ENCODE measurements at places on chromosomes 7 and 10. TPM values are rescaled to one million over a fixed set of nuclear protein-coding genes. Genes with fewer than 3 reads are reported as not detected.

PRRT4 gene
- total RNA-seq, result 3.2 TPM

- no peaks in the 10 kb centered on the region for H3K27me3 ChIP-seq
- peaks cover 50% of the 10 kb centered on the region for H3K36me3 ChIP-seq
- H3K4me3 ChIP-seq, result no peak overlapping the region
- H3K4me1 ChIP-seq, result no peaks in the 10 kb centered on the region
Measured at GRCh38 chr7:151477867-151478266, 37.9 kb upstream of the CRYGN start.

- no peak for DNase-seq
- H3K36me3 ChIP-seq, result peaks cover 2% of the 10 kb centered on the region
- H3K4me1 ChIP-seq, result peaks cover 22% of the 10 kb centered on the region
- no peak overlapping the region for H3K27ac ChIP-seq
Measured at GRCh38 chr7:114369294-114369693, 45.3 kb upstream of the FOXP2 start.

- DNase-seq, result no peak
- H3K27me3 ChIP-seq, result no peaks in the 10 kb centered on the region
- H3K36me3 ChIP-seq, result no peaks in the 10 kb centered on the region
Measured at GRCh38 chr7:105829681-105830322, 46.6 kb downstream of the ATXN7L1 start.

GRCh38 chr7:123622660-123623386, 21.2 kb downstream of the ASB15 start:
- DNase-seq, result no peak
- H3K27ac ChIP-seq, result no peak overlapping the region
- no peaks in the 10 kb centered on the region for H3K36me3 ChIP-seq
- H3K4me1 ChIP-seq, result no peaks in the 10 kb centered on the region

DNA sequence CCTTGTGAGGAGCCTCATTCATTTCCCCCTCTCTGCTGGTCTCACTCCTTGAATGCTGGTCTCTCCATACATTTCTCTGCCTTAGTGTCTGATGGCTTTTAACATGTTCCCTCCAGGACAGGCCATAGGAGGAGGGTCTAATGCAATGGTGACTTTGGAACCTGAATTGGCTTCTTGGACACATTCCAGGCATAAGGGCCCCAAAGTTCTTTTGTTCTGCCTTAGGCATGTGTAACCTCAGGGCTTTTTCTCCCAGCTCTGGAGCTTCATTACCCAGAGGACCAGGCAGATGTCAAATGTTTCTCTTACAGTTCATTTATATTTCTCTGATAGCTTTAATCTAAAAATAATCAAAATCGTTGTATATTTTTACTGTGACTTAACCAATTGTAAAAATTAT, 162.6 kb downstream of the SDK1 start:
- H3K27ac ChIP-seq, result no peak overlapping the region
- H3K36me3 ChIP-seq, result no peaks in the 10 kb centered on the region
- no peak overlapping the region for H3K4me3 ChIP-seq
- H3K27me3 ChIP-seq, result no peaks in the 10 kb centered on the region

GRCh38 chr10:115992236-115992986, 280.6 kb downstream of the GFRA1 start:
- H3K4me1 ChIP-seq, result no peaks in the 10 kb centered on the region
- no peak for DNase-seq
- no peak overlapping the region for H3K4me3 ChIP-seq
- H3K27me3 ChIP-seq, result no peaks in the 10 kb centered on the region
- H3K36me3 ChIP-seq, result no peaks in the 10 kb centered on the region

- no peak overlapping the region for H3K27ac ChIP-seq
- no peak overlapping the region for H3K4me3 ChIP-seq
- no peaks in the 10 kb centered on the region for H3K36me3 ChIP-seq
- DNase-seq, result no peak
- peaks cover 5% of the 10 kb centered on the region for H3K4me1 ChIP-seq
Measured at GRCh38 chr7:47758546-47758945, 176.6 kb upstream of the TNS3 start.

DNA sequence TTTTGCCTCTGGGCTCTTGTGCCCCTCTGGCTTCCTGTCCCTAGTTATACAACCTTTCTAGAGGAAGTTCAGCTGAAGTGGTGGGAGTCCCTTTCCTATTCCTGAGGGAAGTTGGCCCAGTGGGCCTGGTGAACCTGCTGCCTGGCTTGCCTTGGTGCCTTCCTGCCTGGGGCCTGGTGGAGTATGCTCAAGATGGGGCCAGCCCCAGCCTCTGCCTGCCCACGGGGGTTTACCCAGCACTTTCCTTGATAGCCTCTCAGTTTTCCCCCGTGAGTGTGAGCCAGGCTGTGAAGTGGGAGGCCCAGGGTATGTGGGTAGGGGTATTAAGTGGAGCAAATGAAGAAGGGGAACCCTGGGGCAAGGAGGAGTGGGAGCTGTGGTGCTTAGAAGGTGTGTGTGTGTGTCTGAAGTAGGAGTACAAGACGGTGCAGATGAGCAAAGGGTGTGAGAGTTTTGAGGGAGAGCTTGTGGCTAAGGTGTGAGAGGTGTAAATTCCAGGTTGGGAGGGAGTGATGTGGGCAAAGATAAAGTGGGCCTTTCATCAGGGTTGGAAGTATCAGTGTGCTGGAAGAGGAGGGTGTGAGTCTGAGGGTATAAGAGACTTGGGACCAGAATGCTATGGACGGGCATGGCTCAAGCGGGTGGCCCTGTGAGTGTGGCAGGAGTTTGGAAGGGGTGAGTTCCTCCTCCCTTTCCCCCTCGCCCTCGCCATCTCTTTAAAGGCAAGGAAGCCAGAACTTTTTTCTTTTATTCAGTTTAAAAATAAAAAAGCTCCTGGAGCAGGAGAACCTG, 10.9 kb upstream of the PAX2 start:
- H3K36me3 ChIP-seq, result no peaks in the 10 kb centered on the region
- no peak for DNase-seq
- no peak overlapping the region for H3K4me3 ChIP-seq
- peaks cover 39% of the 10 kb centered on the region for H3K27me3 ChIP-seq
- H3K4me1 ChIP-seq, result peaks cover 13% of the 10 kb centered on the region
- H3K27ac ChIP-seq, result no peak overlapping the region

- no peak overlapping the region for H3K27ac ChIP-seq
- 0 out of 2 replicates have a peak, but pooled peaks cover 2% of the 10 kb centered on the region for H3K36me3 ChIP-seq
- H3K27me3 ChIP-seq, result no peaks in the 10 kb centered on the region
- H3K4me1 ChIP-seq, result peaks cover 19% of the 10 kb centered on the region
Measured at GRCh38 chr7:22931011-22931410, 82.9 kb downstream of the HYCC1 start.

DNA sequence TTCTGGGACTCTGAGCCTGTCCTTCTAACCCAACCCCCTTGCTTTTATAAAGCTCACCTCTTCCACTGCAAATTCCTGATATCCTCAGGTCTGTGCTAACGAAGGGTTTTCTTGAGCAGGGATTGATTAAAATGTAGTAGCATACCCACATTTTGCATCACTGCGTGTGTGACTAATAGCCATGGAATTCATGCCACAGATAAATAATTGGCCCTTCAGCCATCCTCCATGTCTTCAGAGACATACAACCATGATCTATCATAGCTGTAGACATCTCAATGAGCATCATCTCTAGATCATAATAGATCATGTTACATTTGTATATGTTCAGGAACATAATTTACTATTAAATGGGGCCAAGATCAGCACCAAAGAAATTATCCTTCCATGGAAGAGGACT, 990.3 kb downstream of the KCNMA1 start:
- H3K27me3 ChIP-seq, result no peaks in the 10 kb centered on the region
- DNase-seq, result no peak
- H3K4me3 ChIP-seq, result no peak overlapping the region
- H3K36me3 ChIP-seq, result no peaks in the 10 kb centered on the region

DNA sequence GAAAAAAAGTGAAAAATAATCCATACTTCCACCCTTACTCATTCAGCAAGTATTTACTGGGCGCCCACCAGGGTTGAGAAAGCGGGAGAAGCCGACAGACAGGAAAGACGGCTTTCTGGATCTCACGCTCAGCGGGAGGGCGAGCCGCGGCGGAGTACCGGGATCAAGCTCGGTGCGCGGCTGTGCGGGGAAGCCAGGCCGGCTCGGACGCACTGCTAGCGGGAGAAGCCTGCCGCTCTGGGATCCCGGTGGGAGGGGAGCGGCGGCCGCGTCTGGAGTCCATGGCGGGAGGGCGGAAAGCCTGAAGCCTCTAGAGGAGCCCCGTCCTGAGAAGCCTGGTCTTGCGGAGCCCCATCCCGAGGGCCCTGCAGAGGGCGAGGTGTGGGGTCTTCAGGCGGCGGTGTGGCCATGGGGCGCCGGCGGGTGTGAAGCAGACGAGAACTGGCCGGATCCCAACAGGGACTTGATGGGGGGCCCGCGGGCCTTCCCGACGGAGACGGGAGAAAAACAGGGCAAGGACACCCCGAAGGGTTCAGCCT, 82.9 kb downstream of the VIPR2 start:
- H3K36me3 ChIP-seq, result no peaks in the 10 kb centered on the region
- no peak overlapping the region for H3K4me3 ChIP-seq
- no peak overlapping the region for H3K27ac ChIP-seq
- no peaks in the 10 kb centered on the region for H3K27me3 ChIP-seq

GRCh38 chr7:76037310-76037709, 10.5 kb downstream of the STYXL1 start:
- H3K36me3 ChIP-seq, result no peaks in the 10 kb centered on the region
- H3K4me3 ChIP-seq, result no peak overlapping the region
- no peak for DNase-seq
- no peak overlapping the region for H3K27ac ChIP-seq
- no peaks in the 10 kb centered on the region for H3K27me3 ChIP-seq
